GM12878 (cell line): ENCODE measurements at places on chromosomes 16 and 17.
A peak's percentile ranks its signal among the peaks of the same experiment; 100 is the strongest.

DNA sequence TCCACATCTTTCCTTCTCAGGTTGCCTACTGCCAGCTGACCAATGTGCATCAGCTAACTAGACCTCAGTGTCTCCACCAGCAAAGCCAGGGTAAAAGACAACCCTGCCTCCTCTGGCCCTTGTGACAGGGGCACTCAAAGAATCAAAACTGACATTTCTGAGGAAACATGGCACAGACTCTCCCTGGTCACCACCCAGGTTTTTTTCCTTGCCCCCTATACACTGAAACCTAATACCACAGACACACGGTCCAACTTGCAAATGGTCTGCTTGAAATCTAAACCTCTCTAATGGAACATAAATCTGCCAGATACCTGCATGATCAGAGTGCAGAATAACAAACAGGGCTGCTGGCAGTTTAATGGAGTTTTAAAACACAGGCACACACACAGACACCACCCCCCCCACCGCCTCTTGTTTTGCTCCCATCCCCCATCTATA is 19.5 kb upstream of the CORO6 start:
- no peak for DNase-seq

GRCh38 chr17:31859487-31860008 is 504 bp upstream of the COPRS start:
- DNase-seq: no peak

DNA sequence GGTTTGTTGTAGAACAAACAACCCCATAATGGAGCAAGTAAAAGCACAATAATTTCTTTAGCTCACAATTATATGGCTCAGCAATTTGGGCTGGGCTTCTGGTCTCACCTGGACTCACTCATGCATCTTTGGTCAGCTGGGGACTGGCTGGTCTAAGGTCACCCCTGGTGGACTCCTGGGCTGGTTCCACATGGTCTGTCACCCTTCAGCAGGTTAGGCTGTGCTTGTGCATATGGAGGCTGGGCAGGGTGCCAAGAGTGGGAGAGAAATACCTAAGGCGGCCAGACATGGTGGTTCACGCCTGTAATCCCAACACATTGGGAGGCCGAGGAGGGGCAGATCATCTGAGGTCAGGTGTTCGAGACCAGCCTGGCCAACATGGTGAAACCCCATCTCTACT is 27.0 kb upstream of the SMURF2 start:
- no peak for DNase-seq

DNA sequence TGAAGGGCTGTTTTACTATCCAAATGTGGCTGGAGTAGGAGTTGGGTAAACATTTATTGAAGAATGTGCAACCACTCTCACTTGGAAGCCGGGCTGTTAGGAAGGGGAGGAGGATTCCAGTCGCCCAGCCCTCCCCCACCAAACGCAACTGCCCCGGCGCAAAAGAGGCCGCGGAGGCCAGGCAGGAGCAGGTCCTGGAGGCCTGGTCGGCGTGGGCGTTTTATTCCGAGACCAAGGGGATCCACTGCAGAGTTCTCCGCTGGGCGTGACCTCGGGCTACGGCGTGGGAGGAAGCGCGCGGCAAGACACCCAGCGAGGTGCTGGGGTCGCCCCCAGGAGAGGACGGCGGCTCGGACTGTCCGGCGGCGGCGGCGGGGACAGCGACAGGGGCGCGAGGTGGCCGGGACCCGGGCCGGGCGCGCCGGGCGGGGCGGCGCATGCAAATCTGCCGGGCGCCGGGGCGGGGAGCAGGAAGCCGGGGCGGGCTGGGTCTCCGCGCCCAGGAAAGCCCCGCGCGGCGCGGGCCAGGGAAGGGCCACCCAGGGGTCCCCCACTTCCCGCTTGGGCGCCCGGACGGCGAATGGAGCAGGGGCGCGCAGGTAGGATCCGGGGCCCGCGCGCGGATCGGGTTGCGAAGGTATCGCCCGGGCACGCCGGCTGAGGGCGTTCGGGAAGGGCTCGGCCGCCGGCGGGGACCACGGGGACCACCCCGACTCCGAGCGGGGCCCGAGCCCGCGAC is at the start of gene IL4R:
TSS of gene IL4R (plus strand) at position 553 of the 739 bp plus-strand sequence. CDS start 26,230 bp downstream, outside the sequence.
- DNase-seq: no peak

GRCh38 chr16:72443809-72444208 is 271.9 kb upstream of the PMFBP1 start:
- no peak for DNase-seq

DNA sequence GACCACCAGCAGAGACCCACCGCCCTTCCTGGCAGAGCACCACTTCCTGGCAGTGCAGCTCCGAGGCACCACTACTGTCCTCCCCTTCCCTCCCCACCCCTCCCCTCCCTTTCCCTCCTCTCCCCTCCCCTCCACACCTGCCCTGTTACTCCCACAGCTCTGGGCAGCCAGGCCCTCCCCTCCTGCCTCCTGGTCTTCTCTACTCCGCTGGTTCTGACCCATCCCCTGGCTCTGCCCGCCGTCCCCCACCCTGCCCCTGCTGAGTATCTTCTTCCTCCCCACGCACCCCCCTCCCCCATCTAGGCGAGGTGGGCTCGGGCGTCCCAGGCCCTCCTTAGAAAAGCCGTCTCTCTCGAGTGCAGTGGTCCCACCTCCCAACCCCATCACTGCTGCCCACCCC is 77.7 kb downstream of the AMFR start:
- DNase-seq: no peak

DNA sequence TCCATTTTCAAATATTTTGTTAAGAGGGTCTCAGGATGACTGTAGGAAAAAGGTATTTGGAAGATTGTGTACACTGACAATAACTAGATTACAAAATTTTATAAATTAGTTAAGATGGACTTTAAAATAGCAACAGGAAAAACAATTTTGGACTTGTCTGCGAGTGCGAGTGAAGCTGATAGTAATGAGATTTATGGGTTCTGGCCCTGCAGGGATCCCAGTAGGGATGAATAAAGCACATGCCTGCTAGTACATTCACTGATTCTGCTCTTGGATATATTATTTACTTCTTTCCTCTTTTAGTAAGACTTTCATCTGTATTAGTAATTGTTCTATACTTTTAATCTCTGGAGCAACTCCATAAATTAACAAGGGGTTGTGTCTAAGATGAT is 28.2 kb downstream of the PRKCA start:
- no peak for DNase-seq

- DNase-seq: no peak
Measured at GRCh38 chr16:76396977-76397376, 119.8 kb downstream of the CNTNAP4 start.

GRCh38 chr17:1720856-1721386 is 3.6 kb upstream of the WDR81 start:
- DNase-seq: no peak

- no peak for DNase-seq
Measured at GRCh38 chr17:1126250-1126797, 53.5 kb downstream of the ABR start.

GRCh38 chr16:11034481-11034931 is 90.1 kb downstream of the CLEC16A start:
- DNase-seq: no peak

- DNase-seq: peak; percentile 91
Measured at GRCh38 chr16:84600343-84601229, 17.3 kb downstream of the COTL1 start.

DNA sequence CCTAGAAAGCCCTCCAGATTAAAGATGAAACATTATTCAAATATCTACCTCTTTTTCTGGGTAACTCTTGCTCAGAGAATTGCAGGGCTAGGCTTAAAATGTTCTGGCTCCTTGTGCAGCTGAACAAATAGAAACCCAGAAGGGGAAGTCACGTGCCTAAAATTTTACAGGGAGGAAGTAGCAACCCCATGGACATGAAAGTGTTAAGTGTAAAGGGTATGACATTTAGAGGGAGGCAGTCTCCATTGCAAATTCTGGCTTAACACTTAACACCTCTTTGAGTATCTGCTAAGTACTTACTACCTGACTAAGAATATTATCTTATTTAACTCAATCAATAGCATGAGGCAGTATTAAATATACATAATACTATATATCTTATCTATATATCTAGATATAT is 376.1 kb upstream of the ERCC4 start:
- no peak for DNase-seq

- DNase-seq: no peak
Measured at GRCh38 chr16:6926762-6927161, 405.9 kb upstream of the RBFOX1 start.

GRCh38 chr17:76541739-76542454 is 2.1 kb downstream of the PRCD start:
- no peak for DNase-seq

DNA sequence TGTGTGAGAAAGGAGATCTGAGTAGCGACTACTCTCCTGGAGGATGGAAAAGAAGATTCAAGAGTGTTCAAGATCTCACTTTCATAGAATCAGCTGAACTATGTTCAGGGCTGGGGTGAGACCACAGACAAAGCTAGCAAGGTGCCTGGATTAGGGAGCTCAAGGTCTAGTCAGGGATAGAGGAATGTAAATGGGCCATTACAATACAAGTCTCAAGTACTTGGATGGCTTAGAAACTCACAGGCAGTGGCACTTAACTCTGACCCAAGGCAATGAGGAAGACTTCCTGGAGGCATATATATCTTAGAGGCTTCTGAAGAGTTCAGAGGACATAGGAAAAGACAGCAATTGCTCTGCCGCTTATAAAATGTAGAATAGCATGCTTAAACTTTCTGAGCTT is 184.9 kb upstream of the CDH11 start:
- no peak for DNase-seq

- DNase-seq: no peak
Measured at GRCh38 chr17:9408868-9409829, 166.5 kb downstream of the STX8 start.

DNA sequence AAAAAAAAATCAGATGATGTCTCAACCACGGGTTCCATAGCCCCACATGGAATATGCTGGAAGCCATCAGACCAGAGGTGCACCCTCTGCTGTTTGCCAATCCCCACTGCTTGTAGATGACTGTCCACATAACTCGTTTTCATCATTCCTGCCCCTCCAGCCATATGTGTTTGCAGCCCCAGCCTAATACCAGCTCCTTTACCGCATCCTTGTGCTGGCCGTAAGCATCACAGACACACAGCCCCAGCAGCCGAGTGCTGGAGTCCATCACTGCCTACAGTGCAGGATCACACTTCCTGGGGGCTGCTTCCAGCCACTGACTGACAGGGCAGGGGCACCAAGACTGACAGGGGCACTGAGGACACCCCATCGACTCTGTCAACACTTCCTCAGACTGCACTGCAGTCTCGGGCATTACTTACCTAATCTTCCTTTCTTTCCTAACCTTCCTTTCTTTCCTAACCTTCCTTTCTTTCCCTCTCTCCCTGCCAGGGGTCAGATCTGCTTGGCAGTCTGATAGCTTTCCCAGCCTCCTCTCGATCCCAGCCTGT is 5.0 kb downstream of the RCVRN start:
- no peak for DNase-seq

GRCh38 chr17:48841395-48841831 is 10.6 kb downstream of the CALCOCO2 start:
- peak; percentile 83 for DNase-seq

- no peak for DNase-seq
Measured at GRCh38 chr17:74962622-74963394, 9.8 kb downstream of the HID1 start.

- DNase-seq: no peak
Measured at GRCh38 chr17:27862004-27862403, 31.2 kb downstream of the LYRM9 start.

- no peak for DNase-seq
Measured at GRCh38 chr16:4180511-4180910, 61.4 kb downstream of the SRL start.

GRCh38 chr17:59876107-59876506 is 16.6 kb downstream of the TUBD1 start:
- DNase-seq: no peak

GRCh38 chr17:1192911-1193699 is 13.3 kb upstream of the ABR start:
- no peak for DNase-seq

- no peak for DNase-seq
Measured at GRCh38 chr17:79290726-79291125, 216.1 kb downstream of the ENGASE start.

- no peak for DNase-seq
Measured at GRCh38 chr17:63827801-63828221, 348 bp upstream of the FTSJ3 start.

GRCh38 chr17:31274252-31274651 is 22.8 kb downstream of the OMG start:
- no peak for DNase-seq

DNA sequence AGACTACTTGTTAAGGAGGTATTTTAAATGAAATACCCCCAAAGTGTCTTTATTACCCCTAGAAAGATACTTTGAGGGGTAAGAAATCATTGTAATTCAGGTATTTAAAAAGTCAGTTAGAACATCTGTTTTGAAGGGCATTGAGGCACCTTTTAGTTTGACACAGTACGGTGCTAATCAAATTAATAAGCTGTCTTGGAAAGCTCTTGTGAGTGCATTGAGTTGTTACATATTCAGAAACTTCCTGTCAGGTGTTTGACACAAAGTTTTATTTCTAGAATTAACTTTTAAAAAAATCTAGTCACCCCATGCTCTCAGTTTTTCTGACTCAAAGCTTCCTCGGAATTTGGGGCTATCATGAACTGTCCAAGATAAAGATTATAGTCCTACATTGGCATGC is 4.6 kb downstream of the RBBP6 start:
- DNase-seq: no peak

DNA sequence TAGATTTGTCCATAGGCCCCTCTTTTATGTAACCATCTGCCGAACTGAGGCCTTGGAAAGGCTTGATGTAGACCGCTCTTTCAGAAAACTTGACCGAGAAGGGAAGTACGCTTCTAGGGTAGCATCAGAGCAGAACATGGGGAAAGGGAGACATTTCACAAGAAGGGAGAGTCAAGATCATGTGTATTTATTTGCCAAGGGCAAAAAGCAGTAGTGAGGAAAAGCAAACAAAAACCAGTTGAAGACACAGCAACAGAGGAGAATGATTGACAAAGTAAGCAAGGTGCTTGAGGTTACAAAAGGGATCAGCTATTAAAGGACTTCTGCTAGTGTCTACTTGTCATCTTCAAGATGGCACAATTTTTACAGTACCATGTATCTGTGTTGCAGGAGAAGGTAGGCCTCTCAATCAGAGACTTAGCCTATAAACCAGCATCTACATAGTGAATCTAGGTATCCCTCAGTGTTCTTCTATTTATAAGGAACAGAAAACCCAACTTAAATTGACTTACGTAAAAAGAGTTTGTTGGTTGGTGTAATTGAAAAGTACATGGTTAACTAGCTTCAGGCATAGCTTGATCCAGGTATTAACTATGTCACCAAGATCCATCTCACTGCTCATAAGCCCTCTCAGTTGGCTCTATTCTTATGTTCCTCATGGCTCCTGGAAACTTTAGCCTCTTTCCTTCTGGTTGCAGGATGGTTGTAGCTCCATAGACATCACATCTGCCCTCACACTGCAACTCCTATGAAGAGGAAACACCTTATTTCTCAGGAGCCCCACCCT is 288.4 kb downstream of the IRX3 start:
- DNase-seq: no peak
